ENCODE measurements at places on chromosomes 6 and 20.

DNA sequence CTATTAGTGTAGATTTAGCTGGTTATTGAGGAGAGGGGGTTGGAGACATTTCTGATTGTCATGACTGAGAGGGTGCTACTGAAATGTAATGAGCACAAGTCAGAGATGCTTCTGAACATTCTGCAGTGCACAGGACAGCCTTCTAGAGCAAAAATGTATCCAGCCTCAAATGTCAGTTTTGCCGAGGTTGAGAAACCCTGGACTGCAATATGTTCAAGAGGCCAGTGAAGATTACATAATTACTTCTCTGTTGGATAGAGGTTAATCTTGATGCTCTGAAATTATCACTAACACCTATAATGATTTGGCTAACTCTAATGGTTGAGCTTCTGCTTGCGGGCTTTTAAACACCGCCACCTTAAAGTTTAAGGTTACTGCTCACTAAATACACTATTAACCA is 3.4 kb upstream of the DUSP22 start:
- no peak for DNase-seq

DNA sequence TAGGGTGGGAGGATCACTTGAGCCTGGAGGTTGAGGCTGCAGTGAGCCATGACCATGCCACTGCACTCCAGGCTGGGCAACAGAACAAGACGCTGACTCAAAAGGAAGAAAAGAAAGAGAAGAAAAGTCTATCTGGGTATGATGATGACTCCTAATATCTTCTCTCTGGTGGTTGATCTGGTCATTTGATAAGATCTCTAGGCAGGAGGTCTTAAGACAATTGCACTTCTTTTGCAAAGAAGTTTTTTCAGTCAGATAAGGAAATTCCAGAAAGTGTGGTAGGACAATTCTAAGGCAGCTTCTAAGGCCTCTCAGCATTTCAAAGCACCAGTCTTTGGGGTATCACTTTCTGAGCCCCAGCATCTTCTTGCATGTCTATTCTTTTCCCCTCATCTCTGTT is 7.7 kb upstream of the AIF1 start:
- no peak for DNase-seq

DNA sequence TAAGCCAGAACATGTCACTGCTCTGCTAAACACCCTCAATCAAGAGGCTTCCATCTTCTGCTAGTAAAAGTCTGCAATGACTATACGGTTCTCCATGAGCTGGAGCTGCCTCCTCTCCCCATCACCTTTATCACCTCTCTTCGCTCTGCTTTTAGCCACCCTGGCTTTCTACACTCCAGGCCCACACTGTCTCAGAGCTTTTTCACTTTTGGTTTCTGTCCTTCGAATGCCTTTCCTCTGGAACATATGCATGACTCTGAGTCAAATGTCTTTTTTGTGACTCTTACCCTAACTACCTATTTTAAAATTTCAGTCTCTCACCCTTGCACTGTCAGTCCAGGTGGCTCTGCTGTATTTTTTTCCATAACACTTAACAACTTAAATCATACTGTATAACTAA is 525.4 kb upstream of the RNF217 start:
- DNase-seq: no peak

DNA sequence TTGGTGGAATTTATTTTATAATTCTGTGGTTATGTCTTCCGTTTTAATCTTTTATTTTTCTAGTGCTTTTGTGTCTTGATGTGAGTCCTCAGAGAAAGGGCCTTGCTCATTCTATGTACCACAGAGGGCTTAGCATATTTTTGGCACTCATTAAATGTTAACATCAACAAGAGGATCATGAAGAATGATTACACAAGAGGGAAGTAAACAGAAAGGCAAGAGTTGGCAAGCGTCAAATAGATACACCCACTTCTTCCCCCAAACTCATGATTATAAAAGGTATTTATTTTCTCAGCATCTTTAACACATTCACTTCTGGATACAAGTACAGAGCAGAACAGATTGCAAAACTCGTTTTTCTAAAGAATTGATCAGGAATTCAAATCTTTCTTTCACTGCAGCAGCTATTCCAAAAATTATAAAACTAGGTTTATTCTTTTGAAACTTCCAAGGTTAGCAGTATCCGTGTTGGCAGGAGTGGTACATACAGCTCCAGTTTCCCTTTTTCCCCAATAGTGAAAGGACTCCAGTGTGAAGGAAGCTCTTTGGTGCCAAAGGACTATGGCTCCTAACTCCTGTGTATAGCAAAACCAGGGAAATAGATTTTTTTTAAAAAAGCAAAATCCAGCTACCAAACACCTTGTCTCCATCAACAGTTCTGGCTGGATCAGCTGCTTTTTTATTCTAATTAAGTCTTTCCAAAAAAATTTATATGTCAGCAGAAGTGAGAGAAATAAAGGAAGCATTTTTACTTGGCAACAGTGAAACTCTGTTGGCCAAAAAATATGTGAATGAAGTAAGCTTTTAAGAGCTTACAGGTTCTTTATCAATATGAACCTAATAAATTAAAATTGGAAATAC is 221.9 kb downstream of the ADGRG6 start:
- DNase-seq: peak; percentile 82

DNA sequence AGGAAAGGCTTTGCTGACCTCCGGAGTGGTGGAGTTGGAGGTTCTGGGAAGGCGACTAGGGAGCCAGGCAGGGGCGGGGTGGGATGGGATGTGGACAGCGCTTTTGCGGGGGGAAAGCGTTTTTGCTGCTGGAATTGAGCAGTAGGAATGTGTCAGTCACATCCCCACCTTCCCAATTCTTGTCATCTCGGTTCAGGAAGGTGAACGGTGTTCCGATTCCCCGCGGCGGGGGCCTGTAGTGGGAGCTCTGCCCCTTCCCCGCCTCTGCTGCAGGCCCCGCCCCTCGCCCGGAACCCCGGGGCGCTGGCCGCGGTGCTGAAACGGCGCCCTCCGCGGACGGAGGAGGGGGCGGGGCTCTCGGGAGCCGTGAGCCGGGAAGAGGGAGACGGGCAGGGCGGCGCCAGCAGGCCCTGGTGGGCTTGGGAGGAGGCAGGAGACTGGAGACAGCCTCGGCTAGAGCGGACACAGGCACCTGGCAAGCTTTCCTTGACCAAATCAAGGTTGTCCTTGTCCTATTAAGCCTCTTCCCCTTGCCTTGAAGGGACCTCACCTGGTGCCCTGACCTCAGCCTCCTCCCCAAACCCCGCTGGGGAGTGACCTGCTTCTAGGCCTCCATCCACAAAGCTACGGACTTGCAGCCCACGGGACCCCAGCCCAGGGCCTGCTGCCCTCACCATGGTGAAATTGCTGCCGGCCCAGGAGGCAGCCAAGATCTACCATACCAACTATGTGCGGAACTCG is at the start of gene LHFPL5:
Gene LHFPL5, plus strand, starts transcription at position 357 of the 741 bp plus-strand sequence. Its CDS starts 319 bp downstream, at position 676.
- DNase-seq: no peak

- peak; percentile 95 for DNase-seq
These were observed at the start of gene TSPYL4 for GRCh38 chr6:116253505-116254296. Gene TSPYL4 (minus strand): TSS chr6:116254075. CDS start chr6:116254008, 67 bp downstream.

DNA sequence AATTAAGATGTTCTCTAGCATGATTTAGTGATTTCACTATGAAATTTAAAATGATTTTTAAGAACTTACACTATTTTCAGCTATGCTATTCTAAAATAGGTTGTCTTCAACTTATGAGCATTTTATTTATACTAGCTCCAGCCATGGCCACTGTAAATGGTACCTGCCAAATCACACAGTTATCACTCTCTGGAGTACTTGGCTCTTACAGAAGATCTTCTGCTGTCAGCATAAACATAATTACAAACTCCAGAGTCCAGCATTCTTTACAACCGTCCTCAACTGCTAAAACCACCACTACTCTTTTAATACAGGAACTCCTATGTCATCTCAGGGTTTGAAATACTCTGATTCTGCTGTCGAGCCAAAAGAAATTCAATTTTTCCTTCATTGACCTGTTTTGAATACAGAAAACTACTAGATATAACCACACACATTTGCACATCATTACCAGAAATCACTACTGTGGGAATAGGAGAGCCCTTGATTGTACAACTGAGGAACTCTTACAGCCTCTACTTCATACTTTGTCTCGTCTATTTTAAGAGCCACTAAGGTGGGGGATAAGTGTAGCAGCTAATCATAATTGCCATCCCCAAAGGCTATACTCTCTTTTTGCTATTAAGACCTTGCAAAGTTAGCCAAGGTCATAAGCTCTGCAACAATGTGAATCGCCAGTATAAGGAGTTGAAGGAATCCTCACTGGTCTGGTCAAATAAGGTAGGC is 93.7 kb downstream of the PHIP start:
- DNase-seq: no peak

DNA sequence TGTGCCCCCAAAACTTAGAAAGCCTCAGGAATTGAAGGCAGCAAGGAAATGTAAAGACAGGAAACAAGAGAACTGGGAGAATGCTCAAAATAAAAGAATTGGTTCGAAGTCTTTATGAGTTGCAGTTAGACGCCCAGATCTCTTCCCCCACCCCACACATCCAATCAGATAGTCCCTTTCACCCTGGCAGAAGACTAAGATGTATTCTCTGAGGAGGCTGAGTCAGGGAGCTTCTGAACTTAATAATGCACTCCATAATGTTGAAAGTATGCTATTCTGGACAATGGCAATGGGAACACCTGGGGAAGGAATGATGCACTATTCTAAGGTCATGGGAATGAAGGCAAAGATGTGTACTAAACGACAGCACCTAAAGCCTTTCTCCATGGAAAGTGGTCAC is 173.6 kb downstream of the MTFR2 start:
- DNase-seq: no peak
